Right hindlimb (tissue), 1 donor: ENCODE measurements at places on chromosomes 4 and X.

DNA sequence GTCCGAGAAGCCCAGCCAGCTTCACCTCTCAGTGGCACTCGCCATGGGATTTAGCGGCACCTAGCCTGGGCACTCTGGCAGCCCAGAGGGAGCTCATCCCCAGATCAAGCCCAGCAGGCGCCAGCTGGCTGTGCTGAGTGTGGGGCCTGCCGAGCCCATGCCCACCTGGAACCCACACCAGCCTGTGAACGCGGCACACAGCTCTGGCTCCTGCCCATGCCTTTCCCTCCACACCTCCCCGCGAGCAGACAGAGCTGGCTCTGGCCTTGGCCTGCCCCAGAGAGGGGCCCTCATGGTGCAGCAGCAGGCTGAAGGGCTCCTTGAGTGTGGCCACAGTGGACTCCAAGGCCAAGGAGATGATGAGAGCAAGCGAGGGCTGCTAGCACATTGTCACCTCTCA, 38.0 kb upstream of the AADAT start:
- no peak for DNase-seq

DNA sequence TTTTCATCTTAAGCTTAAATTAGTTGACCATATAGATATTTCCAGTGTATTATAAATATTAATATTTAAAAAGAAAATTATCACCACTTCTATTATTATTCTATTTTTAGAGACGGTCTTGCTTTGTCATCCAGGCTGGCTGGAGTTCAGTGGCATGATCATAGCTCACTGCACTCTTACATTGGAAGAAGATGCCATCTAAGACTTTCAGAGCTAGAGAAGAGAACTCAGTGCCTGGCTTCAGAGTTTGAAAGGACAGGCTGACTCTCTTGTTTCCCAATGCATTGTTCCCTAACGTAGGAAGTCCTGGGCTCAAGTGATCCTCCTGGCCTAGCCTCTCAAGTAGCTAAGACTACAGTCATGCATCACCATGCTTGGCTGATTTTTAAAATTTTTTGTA, 75.9 kb downstream of the FIP1L1 start:
- no peak for DNase-seq

- no peak for DNase-seq
These were observed 285.0 kb upstream of the AADAT start for GRCh38 chr4:170374770-170375169.

DNA sequence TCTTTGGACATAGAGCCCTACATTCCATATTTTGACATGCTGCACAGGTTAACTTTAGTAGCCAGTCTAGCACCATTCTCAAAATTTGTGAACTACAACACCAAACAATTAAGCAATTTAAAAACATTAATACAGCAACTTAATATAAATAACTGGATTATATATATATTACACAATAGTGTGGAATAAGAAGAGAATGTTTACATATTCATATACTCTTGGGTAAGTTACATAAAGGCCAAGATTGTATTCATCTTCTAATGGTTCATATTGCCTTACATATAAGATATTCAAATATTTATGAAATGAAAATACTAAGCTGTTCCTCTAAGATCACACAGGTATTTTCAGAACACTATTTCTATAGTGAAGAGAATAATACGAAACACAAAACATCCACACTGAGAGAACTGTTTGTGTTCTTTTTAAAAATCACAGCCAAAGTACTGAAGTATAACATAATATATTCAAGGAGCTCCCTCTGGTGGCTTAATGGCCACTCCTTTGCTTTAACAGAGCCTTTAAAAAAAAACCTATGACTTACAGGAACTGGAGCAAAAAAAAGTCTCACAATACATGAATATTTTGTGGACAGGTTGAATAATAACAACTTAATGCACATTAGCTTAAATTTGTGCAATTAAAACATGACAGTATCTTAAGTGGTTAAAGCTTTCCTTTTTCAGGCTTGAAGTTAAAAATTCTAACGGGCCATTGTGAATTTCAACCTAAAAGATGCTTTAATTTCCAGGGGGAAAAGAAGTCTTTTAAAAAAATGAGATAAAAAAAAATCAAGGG, 46.2 kb downstream of the NEK1 start:
- DNase-seq: peak; percentile 27

DNA sequence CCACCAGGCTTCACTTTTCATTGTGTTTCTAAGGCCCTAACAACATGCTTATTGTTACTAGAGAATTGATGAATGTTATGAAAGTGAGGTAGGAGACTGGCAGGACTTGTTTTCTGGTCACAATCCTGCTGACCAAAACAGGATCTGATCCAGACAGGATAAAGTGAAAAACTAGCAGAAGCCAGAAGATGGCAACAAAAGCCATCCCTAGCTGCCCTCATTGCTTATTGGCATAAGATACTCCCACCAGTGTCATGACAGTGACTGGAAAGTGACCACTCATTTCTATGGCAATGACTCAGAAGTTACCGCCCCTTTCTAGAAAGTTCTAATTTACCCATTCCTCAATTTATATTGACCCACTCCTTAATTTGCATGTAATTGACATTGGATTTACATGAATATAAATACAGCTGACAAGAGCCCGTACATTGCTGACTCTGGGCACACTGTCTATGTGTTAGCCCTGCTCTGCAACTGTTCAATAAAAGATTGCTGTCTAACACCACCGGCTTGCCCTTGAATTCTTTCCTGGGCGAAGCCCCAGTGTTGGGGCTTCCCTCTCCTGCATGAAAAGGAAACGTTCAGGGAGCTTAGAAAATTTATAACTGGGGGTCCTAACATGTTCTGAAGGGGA, 30.0 kb upstream of the FGG start:
- DNase-seq: no peak

DNA sequence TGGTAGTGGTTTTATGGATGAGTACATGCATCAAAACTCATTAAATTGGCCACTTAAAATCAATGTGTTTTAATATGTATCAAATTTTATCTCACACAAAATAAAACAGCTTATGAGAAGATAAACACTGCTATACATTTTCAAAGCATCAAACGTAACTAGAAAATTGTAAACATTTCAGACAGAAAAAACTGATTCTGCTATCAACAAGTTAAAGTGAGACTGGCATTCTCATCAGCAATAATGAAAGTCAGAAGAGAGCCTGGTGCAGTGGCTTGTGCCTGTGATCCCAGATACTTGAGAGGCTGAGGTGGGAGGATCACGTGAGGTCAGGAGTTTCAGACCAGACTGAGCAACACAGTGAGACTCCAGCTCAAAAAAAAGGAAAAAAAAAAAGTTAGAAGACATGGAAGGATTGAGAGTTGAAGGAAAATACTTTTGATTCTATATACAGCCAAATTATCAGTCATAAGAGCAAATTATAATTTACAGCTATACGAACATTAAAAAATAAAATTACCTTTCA, 2.9 kb downstream of the TBCK start:
- DNase-seq: no peak

DNA sequence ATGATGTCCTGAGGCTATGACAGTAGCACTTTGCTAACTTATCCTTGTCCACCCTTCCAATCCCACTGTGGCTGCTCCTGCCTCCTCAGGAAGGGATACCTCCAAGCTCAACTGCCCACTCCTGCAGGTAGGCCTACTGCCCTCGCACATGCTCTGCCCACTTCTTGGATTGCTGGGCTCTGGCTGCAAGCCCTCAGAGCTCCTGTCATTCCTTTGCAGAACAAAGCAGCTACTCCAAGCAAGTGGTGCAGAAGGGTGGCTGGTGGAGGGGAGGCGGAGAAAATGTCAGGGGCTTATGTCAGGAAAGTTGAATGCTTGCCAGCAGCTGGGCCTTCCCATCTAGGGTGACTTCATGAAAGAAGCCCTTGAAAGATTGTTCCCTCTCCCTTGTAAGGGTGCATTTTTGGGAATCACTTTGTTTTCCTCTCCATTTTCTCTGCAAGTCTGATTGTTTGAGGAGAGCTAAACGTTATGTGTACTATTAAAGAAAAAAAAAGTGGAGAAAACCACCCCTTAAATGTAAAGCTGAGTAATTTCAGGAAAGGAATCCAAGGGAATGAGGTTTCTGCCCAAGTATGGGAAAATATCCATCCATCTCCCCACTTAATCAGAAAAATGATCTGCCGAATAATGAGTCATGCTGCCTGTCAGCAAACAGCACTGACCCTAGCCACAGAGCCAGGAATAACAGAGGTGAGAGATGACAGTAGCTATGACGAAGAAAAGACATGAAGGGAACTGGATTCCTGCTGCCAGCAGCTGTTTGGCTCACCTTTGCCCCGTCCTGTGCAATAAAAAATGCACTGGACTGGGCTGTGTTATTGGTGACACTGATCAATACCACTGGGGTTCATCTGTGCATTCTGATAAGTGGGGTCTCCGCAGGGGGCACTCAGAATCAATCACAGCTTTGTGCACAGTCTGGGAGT, 102.0 kb downstream of the RTL5 start:
- DNase-seq: no peak

DNA sequence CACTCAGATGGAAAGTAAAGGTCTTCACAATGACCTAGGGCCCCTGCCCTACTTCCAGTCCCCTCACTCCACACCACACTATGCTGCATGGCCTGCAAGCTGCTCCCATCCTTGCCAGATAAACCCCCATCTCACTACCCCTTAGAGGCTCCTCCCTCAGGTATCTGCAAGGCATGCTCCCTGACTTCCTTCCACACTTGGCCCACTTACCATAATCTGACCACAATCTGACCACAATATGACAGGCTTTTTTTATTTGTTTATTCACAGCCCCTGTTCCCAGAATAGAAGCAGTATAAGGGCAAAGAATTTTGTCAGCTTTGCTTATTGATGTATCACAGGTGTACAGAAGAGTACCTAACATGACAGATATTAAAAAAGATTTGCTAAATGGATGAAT, 124.7 kb downstream of the CAMK2D start:
- DNase-seq: no peak
